ENCODE measurements at places on chromosomes 7 and 10.

DNA sequence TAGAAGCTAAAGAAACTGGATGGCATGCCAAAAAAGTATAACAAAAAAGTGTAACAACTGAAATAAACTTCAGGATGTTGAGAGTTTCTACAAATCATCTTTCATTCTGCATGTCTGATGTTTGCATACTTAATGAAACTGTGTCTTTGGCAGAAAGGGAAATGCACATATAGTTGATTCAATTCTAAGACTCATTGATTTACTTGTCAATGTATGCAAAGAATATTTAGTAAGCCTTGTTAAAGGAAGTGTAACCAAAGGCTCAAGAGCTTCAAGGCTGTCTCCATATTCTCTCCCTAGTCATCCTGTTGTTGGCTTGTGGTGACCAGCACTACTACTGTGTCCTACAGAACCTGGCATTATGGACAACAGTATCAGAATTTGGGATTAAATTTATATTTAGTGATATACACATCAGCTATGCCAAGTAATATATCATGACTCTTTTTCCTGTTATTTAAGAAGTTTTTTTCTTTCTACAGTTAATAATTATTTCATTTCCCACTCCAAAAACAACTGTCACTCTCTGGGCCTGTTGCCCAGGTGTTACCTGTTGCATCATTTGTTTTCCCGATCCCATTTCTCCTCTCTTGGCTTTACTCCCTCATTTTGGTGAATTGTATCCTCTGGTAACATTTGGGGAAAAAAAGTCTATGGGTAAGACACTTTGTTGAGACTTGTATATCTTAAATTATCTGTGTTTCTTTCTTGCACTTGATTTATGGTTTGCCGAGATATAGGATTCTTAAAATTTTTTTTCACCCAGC, 226.6 kb upstream of the BMPER start:
- DNase-seq: no peak

DNA sequence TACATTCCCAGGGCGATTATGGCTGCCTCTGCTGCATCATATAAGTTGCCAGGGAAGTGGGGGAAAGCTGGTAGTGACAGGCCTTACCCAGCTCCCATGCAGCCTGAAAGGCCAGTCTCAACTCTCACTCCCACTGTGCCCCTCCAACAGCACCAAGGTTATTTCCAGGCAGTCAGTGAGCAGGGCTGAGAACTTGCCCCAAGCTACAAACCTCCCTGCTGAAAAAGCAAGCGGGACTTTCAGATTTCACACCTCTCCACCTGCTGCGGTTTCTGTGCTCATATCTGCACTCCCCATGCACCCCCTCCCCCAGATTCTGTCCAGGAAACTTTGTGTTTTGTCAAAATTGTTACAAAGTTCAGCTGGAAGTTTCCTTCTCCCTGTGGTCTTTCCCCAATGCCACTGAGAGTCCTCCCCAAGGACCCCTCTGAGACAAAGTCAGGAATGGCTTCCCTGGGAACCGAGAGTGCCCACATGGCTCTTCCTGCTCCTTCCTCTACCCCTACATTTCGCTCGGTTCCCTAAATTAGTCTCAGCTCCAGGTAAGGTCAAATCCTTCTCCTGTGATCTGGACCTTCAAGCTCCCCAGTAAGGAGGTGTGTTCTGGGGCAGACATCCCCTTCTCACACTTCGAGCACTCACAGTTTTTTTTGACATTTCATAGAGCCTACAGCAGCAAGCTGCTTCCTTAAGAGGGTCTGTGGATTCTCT, 25.3 kb upstream of the WNT2 start:
- no peak for DNase-seq

- DNase-seq: no peak
These were observed 166.3 kb upstream of the ADCY1 start for GRCh38 chr7:45407730-45408408.

- DNase-seq: no peak
These were observed 57.2 kb upstream of the FOXI2 start for GRCh38 chr10:127679642-127680255.

DNA sequence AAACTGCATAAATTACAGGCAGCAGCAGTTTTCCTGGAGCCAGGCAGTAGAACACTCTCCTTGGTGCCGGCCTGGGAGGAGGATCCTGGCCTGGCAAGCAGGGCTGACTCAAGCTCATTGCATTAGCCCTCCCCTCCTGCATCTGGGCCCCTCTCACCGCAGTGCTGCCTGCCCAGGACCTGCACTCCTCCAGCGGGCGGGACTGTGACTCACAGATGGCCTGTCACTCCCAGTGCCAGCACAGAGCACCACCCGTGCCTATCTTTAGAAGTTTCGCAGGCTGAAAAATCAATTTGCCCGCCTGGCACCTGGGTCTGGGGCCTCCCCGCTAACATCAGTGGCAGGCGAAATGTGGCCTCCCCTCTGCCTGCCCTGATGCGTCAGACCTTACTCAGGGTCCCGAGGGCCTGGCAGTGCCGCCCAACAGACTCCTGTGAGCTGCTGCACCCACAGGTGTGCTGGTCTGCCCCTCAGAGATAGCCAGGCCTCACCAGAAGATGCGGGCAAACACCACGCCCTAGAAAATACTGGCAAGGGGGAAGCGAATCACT, 123.8 kb downstream of the KCNMA1 start:
- DNase-seq: peak; percentile 90

GRCh38 chr10:124367936-124368335, 50.8 kb downstream of the OAT start:
- no peak for DNase-seq

- DNase-seq: no peak
These were observed 60.0 kb upstream of the NKX6-2 start for GRCh38 chr10:132845780-132846595.

DNA sequence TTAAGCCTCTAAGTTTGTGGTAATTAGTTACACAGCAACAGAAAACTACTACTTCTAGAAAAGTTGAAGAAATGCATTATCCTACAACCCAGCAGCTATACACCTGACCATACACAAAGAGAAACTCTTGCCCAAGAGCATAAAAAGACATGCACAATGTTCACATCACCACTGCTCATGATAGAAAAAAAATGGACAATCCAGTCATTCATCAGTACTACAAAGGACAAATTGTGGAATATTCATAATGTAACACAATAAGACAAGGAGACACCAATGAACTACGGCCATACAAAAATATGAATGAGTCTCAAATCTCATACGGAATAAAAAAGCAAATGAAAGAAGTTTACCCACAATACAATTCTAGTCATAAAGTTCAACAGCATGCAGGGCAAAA, 87.4 kb downstream of the ZFAND4 start:
- no peak for DNase-seq

GRCh38 chr7:3544202-3544601, 243.2 kb downstream of the SDK1 start:
- no peak for DNase-seq

- DNase-seq: no peak
These were observed 195.2 kb upstream of the C7orf33 start for GRCh38 chr7:148395352-148395811.

GRCh38 chr7:129774359-129774758, 162.8 kb downstream of the NRF1 start:
- no peak for DNase-seq

DNA sequence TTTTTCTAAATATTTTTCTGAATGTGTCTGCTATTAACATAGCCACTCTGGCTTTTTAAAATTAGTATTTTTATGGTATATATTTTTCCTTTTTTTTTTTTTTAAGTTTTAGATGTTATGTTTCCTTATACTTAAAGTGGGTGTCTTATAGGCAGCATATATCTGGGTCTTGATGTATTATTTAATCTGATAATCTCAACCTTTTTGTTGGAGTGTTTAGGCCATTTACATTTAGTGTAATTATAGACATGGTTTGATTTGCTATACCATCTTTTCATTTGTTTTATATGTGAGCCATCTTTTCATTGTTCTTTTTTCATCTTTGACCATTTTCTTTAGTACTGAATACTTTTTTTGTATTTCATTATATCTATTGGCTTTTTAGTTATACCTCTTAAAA, 45.0 kb downstream of the TRUB1 start:
- DNase-seq: no peak

DNA sequence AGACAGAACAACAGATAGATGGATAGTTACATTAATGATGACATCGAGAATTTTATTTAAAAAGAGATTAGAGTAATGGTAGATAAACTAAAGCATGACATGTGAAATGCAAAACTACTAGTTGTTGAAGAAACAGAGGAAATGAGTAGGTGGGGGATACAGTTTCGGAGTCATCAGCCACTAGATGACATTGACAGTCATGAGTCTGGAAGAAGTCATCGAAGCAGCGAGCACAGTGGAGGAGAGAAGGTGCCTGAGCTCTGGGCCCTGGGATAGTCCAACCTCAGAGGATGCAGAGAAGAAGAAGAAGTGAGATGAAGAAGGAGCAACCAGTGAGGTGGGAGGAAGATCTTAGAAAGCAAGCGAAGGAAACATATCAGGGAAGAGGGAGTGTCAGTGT, 20.2 kb upstream of the SEC61A2 start:
- DNase-seq: no peak

GRCh38 chr7:711922-712380, 14.5 kb upstream of the DNAAF5 start:
- DNase-seq: no peak

- DNase-seq: no peak
These were observed 136.3 kb upstream of the GNAI1 start for GRCh38 chr7:79998363-79998762.

DNA sequence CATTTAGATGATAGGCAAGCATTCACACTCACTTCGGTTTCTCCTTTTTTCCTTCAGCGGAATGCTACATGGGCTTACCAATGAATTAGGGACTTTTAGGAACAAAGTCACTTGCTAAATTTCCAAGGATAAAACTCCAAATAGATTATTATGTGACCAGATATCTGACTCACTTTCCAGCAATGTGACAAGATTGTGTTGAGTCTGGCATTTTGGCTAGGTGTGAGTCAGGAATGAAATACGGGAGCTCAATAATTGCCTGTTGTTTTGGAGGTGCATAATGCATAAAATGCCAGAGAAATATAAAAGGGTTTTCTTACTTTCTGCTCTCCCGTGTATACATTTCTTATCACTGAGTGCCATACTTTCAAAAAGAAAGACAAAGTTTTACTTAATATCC, 721.1 kb downstream of the KCNMA1 start:
- no peak for DNase-seq

DNA sequence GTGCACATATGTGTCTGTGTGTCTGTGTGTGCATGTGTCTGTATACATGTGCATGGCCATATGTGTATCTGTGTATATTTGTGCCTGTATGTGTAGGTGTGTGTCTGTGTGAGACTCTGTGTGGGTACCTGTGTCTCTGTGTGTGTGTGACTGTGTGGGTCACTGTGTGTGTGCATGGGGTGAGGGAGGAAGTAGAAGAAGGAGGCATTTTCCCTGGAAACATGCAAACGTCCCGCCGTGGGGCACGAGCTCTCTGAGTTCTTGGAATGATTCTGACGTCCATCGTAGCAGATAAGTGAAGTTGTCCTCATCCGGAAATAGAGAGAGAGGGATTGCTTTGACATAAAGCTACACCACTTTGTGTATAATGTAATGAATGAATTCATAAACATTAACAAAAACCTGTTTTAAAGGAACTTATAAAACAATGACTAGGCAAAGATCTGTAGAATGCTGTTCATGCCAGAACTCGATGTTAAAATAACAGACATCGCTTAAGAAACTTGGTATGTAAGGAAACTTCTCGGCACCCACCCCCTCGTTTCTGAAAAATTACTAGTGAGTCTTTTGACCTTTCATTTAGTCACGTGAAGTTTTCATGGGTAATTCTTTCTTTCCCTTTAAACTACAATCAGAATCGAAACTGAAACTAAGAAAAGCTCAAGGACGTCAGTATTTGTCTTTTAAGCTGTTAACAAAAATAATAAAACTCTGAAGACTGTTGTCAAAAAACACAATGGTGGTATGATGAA, 43.6 kb upstream of the KLF6 start:
- DNase-seq: peak; percentile 47

DNA sequence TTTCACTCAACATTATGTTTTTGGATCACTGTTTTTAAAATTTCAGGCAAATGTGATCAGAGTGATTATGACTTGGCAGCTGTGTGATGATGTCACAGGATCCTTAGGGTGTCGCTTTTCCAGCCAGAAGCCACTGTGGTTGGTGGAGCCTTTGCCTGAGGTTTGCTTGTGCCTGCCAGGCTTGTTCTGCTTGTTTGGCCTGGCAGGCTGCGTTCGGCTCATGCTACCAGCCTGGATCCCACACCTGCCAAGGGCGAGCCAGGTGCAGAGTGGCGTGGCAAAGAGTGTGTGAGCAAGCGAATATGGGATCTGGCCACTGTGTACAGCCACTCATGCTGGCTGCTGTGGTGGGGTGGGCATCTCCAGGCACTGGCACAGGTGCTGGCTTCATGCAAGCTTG, 55.7 kb downstream of the ADK start:
- no peak for DNase-seq

GRCh38 chr10:29050081-29050480, 238.8 kb upstream of the LYZL1 start:
- no peak for DNase-seq

DNA sequence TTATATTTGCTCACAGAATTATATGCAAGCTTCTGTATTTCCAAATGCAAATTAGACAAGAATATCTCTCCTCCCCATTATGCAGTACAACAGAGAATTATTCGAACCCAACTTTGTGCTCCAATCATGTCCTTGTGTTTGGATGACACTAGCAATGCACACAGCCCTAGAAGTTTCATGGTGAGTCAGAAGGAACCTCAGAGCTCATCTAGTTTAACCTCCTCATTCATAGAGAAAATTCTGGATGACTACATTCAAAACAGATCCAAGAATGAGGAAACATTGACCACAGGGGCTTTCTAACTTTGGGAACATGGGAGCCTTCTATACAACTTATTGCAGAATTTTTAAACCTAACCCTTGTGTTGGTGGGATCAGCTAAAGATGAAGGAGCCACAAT, 12.8 kb upstream of the ARID5B start:
- DNase-seq: peak; percentile 52

DNA sequence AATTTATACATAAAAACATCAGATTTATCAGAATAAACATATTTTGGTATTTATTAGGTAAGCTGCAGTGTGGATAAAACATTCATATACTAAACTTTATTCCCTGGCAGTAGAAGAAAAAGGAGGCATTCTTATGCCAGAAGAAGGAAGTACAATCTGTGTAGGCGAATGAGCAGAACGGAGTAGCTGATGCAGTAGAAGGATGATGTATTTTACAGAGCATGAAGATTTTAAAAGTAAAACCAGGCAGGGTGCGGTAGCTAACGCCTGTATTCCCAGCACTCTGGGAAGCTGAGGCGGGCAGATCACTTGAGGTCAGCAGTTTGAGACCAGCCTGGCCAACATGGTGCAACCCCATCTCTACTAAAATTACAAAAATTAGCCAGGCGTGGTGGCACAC, 294.9 kb upstream of the MKLN1 start:
- no peak for DNase-seq

DNA sequence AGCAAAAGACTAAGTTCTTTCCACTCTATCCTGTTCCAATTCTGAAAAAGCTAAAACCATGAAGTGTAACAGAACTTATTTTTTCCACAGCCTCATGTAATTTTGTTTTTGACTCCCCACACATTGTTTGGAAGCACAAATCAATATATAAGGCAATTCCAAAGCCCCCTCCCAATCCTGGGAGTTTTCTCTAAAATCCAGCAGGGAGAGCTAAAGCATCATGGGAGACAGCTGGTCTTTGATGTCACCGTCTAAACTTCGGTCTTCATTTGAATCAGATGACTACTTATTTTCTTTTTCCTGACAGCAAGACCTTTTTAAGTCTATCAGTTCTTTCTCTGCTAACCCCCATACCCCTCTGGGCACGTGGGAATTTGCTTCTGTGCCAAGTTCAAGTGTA, 33.3 kb upstream of the PON1 start:
- no peak for DNase-seq

- peak; percentile 19 for DNase-seq
These were observed 41.2 kb downstream of the CH25H start for GRCh38 chr10:89165923-89166322.

Data from AG08395 (cell line).